ENCODE measurements at places on chromosomes 6 and 20.
A peak's percentile ranks its signal among the peaks of the same experiment; 100 is the strongest.

GRCh38 chr20:50281831-50282591, 91.4 kb downstream of the CEBPB start:
- DNase-seq: no peak

GRCh38 chr6:35295521-35296315, 1.9 kb upstream of the DEF6 start:
- DNase-seq: peak; percentile 51

- DNase-seq: no peak
These were observed 14.5 kb downstream of the NOL7 start for GRCh38 chr6:13629459-13630116.

DNA sequence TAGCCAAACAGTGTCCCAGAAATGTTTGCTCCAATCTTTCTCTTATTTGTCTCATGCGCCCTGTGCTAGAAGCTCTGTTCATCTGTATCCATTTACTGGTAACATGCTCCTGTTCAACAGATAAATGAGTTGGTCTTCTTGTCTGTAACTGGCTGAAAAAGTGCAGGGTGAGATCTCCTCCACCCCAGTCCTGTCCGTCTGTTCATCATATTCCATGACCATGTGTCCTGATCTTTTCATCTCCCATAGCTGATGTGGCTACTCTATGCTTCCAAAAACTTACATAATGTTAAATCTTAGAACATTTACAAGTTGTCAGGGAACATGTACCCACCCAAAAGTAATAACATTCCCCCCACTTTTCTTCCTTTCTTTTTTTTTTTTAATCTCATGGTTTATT, 31.8 kb upstream of the DSE start:
- no peak for DNase-seq

- peak; percentile 24 for DNase-seq
These were observed 42.4 kb downstream of the HFE start for GRCh38 chr6:26129656-26130055.

GRCh38 chr6:13667655-13668054, 44.0 kb downstream of the RANBP9 start:
- peak; percentile 32 for DNase-seq

DNA sequence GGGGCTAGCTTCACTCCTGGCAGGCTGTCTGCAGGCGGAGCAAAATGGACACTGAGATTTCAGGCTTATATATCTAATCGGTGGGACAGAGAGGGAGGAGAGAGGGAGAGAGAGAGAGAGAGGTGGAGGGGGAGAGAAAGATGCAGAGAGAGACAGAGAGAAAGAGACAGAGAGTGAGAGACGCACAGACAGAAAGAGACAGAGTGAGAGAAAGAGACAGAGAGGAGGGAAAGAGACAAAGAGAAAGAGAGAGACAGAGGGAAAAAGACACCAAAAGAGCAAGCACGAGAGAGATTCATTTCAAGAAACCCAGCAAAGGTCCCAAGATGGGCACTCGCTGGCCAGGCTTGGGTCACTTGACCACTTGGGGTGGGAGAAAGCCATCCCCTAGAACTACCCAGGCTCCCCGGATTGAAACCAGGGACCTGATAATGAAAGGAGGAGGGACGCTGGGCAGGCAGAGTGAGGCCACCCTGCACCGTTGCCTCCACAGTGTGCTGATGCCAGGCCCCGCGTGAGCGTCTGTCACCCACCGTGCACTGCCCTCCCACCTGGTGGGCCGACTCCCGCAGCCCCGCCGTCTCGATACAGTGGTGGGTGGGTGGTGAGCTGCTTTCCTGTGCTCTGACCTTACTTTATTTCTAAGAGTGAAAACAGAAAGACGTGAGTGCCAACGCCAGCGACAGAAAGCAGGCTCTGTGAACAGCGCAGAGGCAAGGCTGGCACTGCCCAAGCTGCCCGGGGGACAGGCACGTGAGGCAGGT, 67.9 kb upstream of the SLCO4A1 start:
- DNase-seq: no peak

DNA sequence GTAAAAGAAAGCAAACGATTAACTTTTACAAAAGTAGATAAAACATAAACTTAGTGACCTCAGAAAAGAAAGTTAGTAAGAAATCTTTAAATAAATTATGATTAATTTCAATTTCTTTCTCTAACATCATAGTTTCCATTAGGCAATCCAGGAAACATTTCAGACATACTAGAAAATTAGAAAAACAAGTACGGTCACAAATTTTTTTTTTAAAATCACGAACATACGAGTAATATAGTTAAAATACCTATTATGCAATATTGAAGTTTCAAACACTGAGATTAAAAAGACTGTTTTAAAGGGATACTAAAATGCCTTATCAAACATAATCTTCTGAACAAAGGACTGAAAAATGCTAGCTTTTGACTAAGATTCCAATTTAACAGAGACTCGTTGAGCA, 26.2 kb downstream of the NOL7 start:
- DNase-seq: no peak

- peak; percentile 75 for DNase-seq
These were observed 919.0 kb downstream of the KIF16B start for GRCh38 chr20:15654208-15654649.

DNA sequence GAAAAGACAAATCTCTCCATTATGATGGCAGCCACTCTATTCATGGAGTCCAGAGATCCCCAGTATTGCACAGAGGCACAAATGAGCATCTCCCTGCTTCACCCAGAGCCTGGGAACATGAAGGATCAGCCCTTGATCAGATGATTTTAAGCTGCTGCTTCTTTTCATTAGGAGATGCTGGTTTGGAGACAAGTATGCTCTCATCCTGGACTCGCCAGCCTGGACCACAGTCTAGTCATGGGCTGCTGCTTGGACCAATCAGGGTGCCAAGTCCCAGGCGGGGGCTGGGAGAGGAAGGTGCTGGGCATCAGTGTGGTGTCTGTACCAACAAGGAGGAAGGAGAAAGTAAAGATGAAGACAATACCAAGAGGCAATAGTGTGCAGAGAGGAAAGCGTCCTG, 195.7 kb upstream of the FOXQ1 start:
- no peak for DNase-seq

- no peak for DNase-seq
These were observed 97.3 kb downstream of the RCAN2 start for GRCh38 chr6:46393940-46394337.

- DNase-seq: no peak
These were observed at the start of gene PTCRA for GRCh38 chr6:42915732-42916131. Gene PTCRA, plus strand, starts transcription at chr6:42916053. Its CDS starts 17 bp downstream, at chr6:42916070.

- peak; percentile 62 for DNase-seq
These were observed 868 bp downstream of the MC3R start for GRCh38 chr20:56249244-56249955.

- DNase-seq: no peak
These were observed 19.1 kb downstream of the TAB2 start for GRCh38 chr6:149336609-149336928.

DNA sequence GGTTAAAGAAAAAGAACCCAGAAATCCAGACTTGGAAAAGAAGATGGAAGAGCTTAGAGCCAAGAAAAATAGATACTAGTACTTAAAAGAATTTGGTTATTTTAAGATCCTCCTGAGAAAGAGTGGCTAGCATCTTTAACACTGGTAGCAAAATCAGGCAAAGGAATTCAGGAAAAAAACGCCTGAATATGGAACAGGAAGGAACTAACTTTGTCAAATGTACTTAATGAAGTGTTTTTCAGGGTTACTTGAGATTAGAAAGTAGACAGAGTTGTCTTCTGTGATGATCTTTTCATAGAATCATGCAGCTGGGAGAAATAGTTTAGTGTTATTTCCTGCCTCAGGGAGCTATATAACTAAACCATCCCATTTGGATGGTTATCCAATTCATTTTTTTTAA, 50.8 kb upstream of the SASH1 start:
- DNase-seq: no peak

GRCh38 chr6:142005021-142005420, 127.7 kb upstream of the GJE1 start:
- no peak for DNase-seq

- DNase-seq: no peak
These were observed 195.7 kb downstream of the LMBRD1 start for GRCh38 chr6:69601132-69601531.

DNA sequence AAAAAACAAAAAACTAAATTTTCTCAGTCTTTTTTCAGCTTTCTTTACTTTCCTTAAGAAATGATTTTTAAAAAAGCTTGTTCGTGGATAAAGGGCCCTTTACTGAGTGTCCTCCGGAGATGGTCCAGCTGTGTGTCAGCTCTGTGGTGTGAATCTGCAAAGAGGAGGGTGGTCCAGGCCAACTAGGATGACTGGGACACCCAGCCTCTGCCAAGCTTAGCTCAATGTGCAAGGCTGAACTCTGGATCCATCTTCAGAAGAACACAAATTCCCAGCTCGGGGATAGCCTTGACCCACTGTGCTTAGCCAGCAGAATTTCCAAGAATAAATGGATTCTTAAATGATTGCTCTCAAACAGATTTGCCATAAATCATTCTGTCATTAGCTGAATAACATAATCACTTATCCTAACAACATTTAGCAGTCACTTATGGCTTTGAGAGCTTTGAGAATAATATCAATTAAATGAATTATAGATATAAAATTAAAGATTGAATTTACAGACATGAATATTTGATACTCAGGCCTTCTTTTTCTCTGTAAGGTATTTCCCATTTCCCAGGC, 14.2 kb upstream of the CALHM5 start:
- no peak for DNase-seq

GRCh38 chr6:105402090-105402938, 568 bp downstream of the PREP start:
- DNase-seq: peak; percentile 67

DNA sequence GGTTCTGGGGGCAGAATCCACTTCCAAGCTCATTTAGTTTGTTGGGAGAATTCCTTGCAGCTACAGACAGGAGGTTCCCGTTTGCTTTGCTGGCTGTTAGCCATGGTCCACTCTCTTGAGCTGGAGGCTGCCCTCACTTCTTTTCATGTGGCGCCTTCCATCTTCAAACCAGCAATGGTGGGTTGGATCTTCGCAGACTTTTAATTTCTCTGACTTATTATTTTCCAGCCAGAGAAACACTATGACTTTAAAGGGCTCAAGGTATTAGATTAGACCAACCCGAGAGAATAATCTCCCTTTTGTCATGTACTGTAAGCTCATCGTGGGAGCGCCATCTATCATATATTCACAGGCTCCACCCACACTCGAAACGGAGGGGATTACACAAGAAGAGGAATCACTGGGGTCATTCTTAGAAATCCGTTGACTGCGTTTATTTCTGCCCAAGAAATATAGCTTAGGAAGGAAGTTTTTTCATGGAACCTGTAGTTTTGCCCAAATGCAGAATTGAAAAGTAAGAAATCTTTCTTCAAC, 38.9 kb downstream of the SAMD5 start:
- no peak for DNase-seq

- no peak for DNase-seq
These were observed 724 bp upstream of the CUL7 start for GRCh38 chr6:43054206-43054943.

DNA sequence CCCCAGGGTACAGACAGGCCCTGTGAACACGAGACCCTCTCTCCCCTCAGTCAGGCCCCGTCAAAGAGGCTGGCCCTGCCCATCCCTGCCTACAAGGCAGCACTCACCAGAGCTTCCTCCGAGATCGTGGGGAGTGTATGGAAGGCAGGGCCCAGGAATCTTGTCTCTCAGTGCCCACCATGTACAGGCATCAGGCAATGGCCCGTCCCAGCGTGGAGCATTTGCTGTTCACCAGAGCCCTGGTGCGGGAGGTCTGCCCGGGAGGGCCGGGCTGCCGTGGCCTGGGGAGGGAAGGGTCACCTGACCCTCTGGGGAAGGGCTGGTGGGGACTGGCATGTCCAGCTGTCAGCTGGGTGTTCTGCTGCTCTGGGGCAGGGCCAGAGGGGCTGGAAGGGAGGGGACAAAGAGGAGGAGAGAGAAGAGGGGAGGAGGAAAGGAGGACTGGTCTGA, at the start of gene IP6K3:
Gene IP6K3 (minus strand): TSS at position 255 of the 450 bp plus-strand sequence. CDS start 11,429 bp downstream, outside the sequence.
- DNase-seq: no peak

DNA sequence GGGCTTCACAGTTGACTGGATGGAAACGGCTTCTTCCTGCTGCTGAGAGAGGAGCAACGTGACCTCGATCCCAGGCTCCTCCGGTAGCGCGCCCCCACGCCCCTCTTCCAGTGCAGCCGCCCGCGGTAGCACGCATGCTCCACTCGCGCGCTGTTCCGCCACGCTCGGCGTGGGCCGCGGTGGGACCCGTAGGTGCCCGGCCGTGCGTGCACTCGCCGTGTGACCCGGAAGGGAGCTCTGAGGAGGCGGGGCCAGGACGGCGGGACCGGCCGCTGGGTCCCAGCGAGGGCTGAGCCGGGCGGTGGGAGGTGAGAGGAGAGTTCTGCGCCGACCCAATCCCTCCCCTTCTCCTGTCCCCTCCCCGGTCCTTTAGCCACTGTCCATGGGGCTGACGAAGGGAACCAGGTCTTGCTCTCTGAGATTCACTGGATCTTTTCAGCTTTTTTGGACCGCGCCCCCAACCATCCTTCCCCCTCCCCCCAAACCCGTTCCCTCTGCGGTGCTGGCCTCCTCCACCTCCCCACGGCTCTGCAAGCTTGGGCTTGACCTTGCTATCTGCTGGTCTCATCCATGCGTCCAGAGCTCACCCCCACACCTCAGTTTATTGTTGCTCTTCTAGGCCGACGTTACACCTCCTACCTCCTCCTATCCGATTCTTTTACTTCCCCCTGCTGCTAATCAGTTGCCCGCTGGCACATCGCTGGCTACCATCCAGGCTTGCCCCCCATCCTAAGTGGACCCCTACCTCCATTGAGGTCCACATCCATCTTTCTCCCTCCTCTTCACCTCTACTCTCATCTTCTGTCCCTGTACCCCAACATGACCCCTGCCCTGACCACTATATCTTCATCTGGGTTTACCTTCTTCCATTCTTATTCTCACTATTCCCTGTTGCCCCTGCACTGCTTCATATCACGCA, at the start of gene CUL9:
Gene CUL9 (plus strand): TSS at position 255 of the 919 bp plus-strand sequence. CDS start 2,115 bp downstream, outside the sequence.
- peak; percentile 87 for DNase-seq

- peak; percentile 23 for DNase-seq
These were observed 5.5 kb upstream of the CDSN start for GRCh38 chr6:31125586-31126363.

GRCh38 chr20:58635279-58635665, 15.8 kb upstream of the STX16 start:
- DNase-seq: no peak

GRCh38 chr6:93344333-93344835, 75.0 kb downstream of the EPHA7 start:
- DNase-seq: no peak

All from NB4 (cell line).